Activated CD4-positive, alpha-beta T cell treated with anti-CD3 and anti-CD28 coated beads, Interleukin-10, Interleukin-2, amounts not matched to agents 100 ng/mL and 50 ng/mL, durations not matched to agents 16 hours and 8 hours (primary cell): ENCODE measurements at places on chromosomes 7 and 10.
A peak's percentile ranks its signal among the peaks of the same experiment; 100 is the strongest.

DNA sequence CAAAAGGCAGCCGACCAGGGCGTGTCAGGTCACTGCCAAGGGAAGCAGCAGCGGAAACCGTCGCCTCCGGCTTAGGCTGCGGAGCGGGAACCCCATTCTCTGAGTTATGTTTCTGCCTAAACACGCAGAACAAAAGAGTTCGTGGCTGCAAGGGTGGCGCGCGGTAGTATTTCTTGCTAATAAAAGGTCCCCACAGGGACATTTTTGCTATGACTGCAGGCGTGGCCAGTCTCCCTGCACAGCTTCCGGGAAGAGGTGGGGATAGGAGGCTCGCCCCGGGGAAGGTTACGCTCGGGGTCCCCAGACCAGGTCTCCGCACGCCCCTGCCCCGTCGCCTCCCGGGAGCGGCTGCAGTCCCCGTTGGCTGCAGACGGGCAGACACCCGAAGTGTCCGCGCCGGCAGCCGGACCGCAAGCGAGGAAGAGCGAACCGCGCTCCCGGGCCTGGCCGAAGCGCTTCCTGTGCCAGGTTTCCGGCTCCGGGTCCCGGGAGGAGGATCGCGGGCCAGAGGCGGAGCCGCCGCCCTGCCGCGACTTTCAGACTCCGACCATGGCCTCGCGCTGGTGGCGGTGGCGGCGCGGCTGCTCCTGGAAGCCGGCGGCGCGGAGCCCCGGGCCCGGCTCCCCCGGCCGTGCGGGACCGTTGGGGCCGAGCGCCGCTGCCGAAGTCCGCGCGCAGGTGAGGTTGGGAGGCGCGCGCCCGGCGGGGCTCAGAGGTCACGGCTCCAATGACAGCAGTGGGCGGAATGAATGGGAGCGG is at the start of gene PDSS1:
Gene PDSS1 (plus strand): TSS at position 539 of the 759 bp plus-strand sequence. CDS start 11 bp downstream, at position 550.
- DNase-seq, result peak; percentile 79

GRCh38 chr10:33697016-33697415 is 362.5 kb upstream of the NRP1 start:
- no peak for DNase-seq

GRCh38 chr7:131633342-131633843 is 77.0 kb upstream of the PODXL start:
- no peak for DNase-seq

GRCh38 chr7:95642173-95642572 is 45.9 kb upstream of the PDK4 start:
- DNase-seq, result no peak

- DNase-seq, result peak; percentile 81
These were observed 67.6 kb upstream of the CTNNA3 start for GRCh38 chr10:67763499-67764011.

DNA sequence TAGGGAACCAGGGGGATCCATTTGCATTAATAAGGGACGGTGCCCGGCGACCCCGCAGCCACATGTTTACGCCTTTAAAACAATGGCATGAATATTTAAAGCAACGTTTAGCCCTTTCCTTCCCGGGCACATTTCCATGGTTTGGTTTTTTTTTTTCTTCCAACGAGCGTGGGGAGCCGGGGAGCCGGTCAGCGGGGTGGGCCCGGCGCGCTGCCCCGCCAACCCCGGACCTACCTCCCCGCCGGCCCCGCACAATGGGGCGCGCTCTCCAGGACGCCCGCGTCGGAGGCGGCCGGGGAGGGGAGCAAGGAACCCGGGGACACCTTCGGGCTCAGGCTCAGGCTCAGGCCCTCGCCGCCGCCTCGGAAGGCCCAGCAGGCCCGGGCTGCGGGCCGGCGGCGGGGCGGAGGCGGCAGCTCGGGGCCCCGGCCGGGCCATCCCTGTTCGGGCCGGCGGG is 1.0 kb downstream of the SEPHS1 start:
- peak; percentile 30 for DNase-seq

DNA sequence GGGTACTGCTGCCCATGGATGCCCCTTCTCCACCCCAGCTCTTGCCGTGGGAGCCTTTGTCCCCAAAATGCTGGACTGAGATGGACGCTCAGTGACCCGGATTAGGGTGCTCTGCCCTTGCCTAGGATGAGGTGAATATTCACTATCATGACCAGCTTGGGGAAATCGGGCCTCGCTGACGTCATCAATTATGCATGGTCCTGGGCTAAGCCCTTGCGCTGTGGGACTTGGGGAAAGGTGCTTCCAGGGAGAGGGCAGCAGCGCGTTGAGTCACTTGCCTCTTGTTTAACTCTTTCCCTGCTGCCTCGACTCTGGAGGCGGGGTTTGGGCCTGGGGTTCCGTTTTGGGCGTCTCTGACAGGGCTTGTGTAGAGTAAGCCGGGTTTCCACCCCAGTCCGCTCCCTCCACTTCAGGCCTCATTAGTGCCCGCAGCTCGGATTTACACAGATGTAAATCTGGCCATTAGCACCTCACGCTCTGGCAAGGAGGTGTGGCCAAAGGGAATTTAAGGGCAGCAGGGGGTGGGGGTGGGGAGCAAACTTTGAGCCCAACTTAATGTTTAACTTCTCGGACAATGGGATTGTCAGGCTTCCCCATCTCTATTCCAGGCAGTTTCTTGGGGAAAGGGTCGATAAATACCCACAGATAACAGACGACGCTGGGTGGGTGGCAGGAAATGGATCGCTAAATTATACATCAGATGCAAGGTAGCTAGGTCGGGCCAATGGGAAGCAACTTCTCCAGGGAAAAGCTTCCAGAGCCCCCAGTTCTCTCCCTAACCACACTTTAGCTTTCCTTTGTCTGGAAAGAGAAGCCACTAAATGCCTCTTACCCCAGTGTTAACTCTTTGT is 51.3 kb upstream of the TCF7L2 start:
- DNase-seq, result no peak
